ENCODE measurements at places on chromosomes 6 and 20. TPM values are rescaled to one million over a fixed set of nuclear protein-coding genes. Genes with fewer than 3 reads are reported as not detected.

DNA sequence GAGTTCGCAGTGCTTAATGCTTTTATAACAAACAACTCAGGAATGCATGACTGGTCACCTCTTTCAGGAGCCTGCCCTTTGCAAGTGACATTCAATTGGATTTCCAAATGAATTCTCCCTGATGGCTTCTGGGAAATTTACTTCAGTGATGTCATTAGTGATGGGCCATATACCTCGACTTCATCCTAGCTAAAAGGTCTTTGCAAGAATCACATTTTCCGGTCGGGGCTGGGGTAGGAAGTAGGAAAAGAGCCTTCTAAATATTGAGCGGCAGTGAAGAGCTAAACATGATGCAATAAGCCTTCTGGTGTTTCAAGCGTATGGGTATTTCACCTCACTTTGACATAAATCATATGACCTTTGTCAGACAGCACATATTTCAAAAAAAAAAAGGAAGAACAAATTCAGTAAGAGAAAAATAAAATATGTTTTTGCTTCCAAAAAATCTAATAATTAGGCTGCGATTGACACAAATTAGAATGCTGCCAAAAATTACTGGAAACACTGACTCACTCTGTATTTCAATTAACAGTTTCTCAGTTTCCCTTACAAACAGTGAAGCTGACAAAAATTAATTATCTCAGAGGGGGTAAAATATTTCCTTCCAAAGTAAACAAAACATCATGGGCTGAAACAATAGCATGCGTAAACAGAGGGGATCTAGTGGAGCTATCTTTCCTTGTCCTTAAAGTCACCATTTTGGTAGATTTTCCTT is 39.8 kb downstream of the ADTRP start:
- no peak for DNase-seq

- DNase-seq, result no peak
Observed at GRCh38 chr20:31844737-31845299, 586 bp downstream of the FOXS1 start.

DNA sequence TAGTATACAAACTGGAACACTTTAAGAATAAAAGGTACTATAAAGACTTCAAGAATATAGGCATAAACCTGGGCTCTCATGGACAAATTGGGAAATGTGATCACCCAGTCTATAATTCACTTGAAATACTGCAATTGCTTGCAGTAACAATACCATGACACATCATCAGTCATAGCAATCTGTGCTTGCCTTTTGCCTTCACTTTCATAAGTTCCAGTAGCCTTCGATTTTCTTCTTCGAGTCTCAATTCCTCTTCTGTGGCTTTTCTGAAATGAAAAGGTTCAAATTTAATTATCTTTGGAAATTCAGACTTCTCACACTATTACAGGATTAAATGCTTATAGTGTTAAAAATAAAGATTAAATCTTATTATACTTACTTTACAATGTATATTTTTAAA is 96.3 kb upstream of the ZBTB24 start:
- DNase-seq, result no peak

DNA sequence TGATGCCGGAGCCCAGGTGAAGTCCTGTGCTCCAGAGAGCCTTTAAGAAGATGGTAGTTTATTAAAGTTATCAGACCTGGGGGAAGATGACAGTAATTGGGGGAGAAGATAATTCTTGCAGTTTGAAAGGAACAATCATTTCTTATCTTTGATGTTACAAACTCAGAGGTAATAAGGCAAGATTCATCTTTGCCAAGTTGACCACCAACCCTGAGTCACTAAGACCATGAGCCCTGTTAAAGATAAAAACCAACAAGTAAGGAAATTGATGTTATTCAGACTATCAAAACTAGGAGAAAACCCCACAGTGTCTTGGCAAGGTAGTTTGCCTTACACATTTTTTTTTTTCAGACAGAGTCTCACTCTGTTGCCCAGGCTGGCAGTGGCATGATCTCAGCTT is 73.1 kb downstream of the MKKS start:
- DNase-seq, result no peak

DNA sequence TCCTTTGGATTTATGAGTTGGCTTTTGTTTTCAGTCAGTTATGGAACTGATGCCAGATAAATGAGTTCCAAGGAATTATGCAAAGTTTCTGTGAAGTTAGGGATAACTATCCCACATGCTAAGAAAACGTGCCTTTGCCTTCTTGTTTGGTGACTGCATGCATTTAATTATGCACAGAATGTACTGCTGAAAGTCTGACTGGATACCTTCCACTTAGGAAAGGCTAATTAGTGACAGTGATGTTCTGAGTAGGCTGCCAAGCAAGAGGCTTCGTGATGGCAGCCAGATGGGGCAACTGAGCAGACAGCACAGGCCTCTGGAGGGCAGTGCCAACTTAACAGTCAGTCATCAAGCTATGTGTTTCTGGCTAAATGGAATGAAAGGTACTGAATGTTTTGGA is 289.9 kb downstream of the CD109 start:
- DNase-seq, result no peak

The MUCL3 gene
- total RNA-seq, result not detected

DNA sequence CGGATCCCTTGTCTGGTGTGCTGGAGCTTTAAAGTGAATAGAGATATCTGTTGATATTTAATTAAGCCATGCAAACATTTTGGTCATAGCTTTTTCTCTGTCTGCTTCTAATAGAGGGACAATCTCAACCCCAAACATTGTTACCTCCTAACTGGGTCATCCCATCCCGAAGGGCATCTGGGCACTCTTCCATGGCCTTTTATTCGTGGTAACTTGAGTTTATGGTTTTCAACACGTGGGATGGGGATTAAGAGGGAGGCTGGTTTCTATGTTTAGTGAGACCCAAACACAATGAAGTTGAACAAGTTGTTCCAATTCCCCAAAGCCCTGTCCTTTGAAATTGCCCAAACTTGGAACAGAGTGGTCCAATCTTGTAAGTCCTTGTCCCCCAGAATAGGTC is 1.4 kb upstream of the ENPP5 start:
- DNase-seq, result no peak

DNA sequence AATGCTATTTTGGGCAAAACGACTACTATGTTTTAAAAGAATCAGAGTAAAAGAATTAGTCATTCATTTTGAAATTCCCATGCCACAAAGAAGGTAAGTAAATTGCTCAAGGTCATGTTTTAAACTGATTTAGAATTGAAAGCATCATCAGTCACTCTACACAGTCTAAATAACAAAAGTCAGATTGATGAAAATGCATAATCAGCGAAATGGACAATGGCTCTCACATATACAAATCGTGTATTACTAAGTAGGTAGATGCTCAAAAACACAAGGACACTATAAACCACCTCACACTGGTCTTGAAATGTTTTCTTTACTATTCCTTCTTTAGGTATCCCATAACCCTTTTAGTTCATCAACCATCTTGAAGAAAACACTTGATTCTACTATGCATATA is 135.4 kb downstream of the OPN5 start:
- no peak for DNase-seq

- no peak for DNase-seq
Observed at GRCh38 chr6:90257486-90257738, 39.2 kb downstream of the BACH2 start.

DNA sequence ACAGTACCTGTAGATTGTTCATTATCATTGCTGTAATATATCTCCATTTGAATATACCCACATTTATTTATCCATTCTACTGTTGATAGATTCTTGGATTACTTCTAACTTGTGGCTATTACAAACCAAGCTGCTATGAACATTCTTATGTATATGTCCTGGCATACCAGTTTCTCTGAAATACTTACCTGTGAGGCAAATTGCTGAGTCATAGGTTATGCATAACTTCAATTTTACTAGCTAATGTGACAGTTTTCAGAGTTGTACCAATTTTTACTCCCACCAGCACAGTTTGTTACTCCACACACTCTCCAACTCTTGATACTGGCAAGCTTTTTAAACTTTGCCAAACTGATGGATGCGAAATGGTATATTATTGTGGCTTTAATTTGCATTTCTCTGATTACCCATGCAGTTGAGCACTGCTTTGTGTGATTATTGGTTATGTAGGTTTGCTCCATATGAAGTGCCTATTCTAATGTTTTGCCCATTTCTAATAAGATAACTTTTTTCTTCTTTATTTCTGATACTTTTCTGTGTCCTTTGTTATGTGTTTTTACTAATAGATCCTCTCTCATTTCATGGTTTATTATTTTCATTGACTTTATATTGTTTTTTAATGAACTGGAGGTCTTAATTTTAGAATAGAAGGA is 62.8 kb upstream of the SDHAF4 start:
- no peak for DNase-seq

GRCh38 chr6:125961117-125961516 is 4.5 kb downstream of the HINT3 start:
- DNase-seq, result no peak

- DNase-seq, result no peak
Observed at GRCh38 chr20:49380337-49380780, 102.1 kb downstream of the KCNB1 start.

DNA sequence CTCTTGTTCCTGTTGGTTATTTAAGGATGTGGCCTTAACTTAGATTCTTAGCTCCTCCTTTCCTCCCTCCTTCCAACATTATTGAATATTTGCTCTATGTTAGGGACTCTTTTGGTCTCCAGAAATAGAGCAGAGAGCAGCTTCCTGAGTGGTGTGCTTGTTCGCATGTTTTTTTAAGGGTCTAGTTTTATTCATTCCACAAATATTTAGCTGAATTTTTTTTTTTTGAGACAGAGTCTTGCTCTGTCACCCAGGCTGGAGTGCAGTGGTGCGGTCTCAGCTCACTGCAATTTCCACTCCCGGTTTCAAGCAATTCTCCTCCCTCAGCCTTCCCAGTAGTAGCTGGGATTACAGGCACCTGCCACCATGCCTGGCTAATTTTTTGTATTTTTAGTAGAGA is 169.2 kb downstream of the ZFAND3 start:
- no peak for DNase-seq

The TXLNB gene
- total RNA-seq, result under 0.01 TPM

The GATA5 gene
- not detected for total RNA-seq

DNA sequence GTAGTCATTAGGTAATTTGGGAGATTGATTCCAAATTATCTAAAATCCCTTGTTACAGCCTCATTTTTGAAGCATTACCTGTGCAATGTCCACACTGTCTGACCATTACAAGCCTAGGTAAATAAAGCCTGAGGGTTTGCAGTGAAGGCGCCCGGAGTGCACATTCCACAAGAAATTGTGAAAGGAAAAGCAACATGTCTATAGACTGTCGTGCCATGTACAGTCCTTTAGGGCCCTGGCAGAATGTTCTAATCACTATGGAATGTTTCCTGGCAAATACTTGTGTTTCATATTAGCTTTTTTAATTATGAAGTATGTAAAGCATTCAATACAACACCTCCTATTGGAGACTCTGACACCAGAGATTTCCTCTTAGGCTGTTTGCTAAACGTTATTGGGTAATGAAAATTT is 28.9 kb downstream of the PREP start:
- peak; percentile 23 for DNase-seq

The RBM39 gene
- 166 TPM for total RNA-seq

DNA sequence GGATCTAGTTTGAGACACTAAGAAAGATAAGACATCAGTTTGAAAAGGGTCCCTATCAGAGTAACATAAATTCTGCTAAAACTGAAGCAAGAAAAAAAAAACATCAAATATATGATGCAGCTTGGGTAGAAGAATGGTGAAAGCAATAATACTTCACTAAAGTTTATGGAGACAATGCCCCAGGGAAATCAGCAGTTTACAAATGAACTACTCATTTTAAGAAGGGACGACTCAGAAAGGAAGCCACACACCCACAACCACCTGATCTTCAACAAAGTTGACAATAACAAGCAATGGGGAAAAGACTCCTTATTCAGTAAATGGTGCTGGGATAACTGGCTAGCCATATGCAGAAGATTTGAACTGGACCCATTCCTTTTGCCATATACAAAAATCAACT is 143.5 kb downstream of the TPBG start:
- no peak for DNase-seq

DNA sequence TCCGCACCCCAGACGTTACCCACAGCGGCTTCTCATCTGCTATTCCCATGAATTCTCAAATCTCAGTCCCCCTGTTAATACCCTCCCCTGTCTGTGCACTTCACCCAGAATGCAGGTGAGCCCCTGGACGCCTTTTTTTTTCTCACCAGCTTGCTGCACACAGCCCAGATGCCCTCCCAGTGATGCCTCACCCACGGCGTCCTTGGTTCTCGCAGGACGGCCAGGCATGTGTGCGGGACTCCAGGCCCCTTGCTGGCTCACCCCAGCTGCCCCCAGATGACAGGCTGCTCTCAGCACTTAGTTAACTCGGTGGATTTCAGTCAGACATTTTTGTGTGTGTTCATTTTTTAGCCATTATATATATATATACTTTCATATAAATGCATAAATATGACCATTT is 25.4 kb upstream of the PI16 start:
- DNase-seq, result no peak

The ATP6V1G2 gene
- total RNA-seq, result 3.1 TPM

The HEY2 gene
- not detected for total RNA-seq

The BEND6 gene
- 10.6 TPM for total RNA-seq

DNA sequence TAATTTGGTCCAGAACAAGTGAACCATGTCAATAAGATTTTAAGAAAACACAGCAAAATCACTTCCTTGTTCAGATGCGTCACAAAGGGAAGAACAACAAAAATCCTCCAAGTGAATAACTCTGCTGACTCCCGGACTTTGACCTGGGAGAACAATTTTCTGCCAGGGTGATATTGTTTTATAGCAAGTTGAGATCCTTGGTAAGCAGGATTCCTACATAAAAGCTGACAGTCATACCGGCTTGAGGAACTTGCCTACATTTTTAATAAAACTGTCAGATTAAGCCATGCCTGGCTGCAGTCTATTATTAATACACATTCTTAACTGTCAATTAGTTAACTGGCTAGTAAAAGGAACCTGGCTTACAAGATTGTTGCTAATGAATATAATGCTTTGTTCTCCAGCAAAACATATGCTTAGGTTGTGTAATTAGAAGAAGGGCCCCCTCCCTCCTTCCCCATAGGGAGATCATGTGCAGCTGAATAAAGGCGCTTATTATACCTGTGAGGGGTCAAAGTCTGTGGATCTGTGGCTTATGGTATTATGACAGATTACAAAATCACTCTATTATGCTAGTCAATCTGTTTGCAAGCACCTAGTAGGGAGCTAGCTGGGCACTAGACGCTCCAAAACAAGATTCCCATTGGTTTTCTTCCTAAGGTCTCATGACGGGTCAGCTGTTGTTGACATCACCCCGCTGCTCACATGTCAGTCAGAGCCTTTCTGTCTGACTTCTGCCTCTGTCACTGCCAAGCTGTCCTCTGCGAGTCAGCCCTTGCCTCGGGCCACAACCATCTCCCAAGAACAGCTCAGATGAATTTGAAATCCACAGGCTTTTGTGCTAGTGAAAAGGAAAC is 44.6 kb upstream of the SEC63 start:
- peak; percentile 6 for DNase-seq

The DCDC2 gene
- not detected for total RNA-seq

- peak; percentile 67 for DNase-seq
Observed at GRCh38 chr6:21800948-21801438, 207.4 kb downstream of the SOX4 start.

The PPT2 gene
- total RNA-seq, result 3.2 TPM

DNA sequence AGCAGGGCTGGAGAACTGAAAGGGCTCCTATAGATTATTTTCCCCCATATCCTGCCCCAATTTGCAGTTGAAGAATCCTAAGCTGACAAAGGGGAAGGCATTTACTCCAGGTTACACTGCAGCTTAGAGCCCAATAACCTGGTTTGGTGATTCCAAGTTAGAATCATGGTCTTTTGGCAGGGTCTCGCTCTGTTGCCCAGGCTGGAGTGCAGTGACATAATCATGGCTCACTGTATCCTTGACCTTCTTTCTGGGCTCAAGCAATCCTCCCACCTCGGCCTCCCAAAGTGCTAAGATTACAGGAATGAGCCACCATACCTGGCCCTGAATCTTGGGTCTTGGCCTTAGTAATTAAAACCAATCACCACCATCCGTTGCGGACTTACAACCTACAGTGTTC is 1.0 kb upstream of the MMP9 start:
- DNase-seq, result no peak

The TUBB2B gene
- 13.3 TPM for total RNA-seq

The NR2E1 gene
- not detected for total RNA-seq
